ENCODE measurements at places on chromosomes 11 and 22. TPM values are rescaled to one million over a fixed set of nuclear protein-coding genes. Genes with fewer than 3 reads are reported as not detected.

Gene ZNF202
- 11.2 TPM for total RNA-seq

Gene ELF5
- not detected for total RNA-seq

Gene TSGA10IP
- total RNA-seq: not detected

Gene SAA2
- total RNA-seq: 0.27 TPM

Gene DCUN1D5
- total RNA-seq: 22.1 TPM

Gene BTG4
- not detected for total RNA-seq

Gene OR8D1
- not detected for total RNA-seq

Gene PLA2G6
- 72.0 TPM for total RNA-seq

Gene MMP1
- not detected for total RNA-seq

DNA sequence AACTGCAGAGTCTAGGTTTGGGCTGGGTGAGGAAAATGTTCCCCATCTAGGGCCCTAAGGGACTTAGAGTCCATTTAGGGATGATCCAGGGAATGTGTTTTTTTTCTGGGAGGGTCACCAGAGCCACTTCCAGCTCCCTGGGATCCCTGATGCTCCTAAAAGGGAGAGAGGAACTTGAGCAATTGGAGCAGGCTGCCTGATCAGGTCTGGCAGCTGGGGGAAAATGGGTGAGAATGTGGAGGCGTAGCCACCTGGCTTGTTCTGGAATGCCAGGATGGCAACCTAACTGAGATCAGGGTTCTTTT is 1.2 kb downstream of the PGAP2 start:
- DNase-seq: no peak

- DNase-seq: no peak
These were observed 52.5 kb downstream of the RPL27A start for GRCh38 chr11:8735094-8735493.

DNA sequence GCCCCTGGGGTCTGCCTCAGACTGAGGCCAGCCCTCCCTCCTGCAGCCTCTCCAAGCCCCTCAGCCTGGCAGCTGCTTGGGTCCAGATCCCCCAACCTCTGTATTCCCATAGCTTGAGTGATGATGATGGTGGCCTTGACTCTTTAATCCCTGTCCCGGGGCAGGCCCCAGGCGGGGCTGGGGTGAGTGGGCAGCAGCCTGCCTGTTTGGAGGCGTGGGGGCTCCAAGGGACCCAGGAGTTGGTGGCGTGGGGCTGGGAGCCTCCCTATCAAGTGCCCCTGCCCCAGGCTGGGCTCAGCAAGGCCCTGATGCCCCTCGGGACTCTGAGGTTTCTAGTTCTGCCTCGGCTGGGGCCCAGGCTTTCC is 22.5 kb downstream of the PPIL2 start:
- DNase-seq: no peak

DNA sequence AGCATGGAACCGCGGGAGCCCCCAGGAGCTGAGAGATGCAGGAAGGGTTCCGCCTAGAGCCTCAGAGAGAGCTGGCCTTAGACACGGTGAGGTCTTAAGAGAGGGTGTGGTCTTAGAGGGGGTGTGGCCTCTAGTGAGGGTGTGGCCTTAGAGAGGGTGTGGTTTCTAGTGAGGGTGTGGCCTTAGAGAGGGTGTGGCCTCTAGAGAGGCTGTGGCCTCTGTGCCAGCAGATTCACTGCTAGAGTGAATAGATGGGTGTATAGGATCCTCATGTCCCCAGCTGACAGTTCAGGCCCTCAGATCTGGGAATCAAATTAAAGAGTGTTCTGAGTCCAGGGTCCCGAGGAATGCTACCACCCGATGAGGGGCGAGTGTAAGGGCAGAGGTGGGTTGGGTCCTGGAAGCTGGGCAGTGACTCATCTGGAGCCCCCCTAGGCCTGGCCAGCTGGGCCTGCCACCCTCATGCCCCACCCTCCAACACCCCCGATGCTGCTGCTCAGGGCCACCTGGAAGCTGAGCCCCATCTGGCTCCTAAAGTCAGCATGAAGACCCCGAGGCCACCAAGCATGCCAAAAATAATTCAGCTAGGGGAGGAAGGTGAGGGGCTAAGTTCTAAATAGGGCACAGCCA is 49.5 kb downstream of the IGF2 start:
- DNase-seq: peak; percentile 32

DNA sequence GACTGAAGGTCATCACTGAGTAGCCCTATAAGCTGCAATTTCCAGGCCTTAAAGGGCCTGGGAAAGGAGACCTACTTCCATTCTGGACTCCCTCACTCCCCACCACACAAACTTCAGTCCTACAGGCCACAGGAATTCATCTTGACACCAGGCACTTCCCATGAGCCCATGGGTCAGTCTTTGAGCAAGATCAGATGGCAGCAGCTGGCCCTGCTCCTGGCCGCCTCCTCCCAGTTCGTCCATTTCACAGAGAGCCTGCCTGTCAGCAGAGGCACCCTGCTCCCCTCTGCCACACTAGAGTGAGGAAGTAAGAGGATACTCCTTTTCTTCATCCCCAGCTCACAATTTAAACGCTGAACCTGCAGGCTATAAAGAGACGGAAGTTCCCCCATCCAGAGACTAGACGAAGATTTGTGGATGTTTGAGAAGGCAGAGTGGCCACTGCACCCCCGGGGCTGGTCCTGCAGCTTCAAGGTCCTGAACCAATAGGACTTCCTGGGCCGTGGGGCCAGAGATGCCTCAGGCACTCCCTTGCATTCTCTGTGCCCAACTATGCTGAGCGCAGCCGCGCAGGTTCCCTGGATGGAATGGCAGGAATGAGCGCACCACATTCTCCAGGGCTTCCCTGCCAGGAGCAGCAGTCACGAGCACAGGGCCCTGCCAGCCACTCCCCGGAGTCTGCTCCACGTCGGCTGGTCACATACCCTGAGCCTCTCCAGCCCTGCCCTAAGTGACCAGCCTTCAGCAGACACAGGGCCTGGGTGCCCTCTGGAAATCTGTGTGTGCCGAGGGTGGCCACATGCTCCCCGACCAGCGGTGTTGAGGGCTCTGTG is 33.5 kb upstream of the BID start:
- no peak for DNase-seq

DNA sequence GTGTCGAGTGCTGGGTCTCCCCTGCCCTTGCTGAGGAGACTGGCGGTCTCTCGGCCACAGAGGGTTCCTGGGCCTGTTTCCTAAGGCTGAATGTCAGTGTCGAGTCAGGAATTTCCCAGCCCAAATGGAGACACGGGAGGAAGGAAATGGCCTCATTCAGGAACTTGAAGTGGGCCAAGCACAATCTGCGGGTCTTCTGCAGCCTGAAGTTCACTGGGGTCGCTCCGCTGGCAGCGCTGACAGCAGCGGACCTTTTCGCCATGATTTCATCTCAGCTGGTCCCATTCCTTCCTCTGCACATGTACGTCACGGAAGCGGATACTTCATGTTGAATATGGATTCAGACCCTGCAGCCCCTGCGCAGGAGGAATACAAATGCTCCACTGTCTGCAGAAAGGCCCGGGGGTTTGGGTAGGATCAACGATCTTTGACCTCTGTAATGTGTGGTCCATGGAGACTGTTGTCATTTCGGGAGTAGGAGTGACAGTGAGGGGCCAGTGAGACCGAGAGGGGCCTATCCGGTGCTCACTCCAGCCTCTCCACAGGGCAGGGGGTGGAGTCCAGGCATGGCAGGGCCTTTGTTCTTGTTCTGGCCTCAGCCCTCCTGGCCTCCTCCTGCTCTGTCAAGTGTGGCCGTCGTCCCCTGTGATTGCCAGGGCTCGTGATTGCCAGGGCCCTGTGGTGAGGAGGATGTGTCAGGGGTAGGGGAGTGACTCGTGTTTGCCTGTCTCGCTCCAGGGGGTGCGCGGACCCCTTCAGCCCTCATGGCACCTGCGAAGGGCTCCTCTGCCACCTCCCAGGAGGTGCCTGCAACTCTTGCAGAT is 402.3 kb downstream of the TBC1D22A start:
- DNase-seq: no peak

GRCh38 chr11:71485466-71485865 is 32.5 kb downstream of the NADSYN1 start:
- DNase-seq: no peak

- DNase-seq: no peak
These were observed 2.1 kb upstream of the NEAT1 start for GRCh38 chr11:65420506-65420905.

DNA sequence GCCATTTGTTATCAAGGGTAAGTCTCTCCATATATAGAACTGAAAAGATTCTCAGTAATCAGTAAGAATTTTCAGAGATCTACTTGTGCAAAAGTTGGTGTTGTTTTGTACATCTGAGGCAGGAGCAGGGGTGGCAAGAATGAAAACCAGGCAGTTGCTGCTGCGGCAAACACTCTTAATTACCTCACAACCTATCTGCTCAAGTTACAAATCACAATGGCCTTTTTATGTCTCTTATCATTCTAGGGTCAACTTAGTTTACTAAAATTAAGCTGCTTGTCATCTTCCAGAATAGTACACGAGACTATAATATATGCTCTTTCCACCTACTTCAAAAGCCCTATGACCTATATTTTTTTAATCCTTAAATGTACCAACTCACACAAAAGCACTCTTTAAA is 14.3 kb upstream of the FSHB start:
- DNase-seq: no peak

DNA sequence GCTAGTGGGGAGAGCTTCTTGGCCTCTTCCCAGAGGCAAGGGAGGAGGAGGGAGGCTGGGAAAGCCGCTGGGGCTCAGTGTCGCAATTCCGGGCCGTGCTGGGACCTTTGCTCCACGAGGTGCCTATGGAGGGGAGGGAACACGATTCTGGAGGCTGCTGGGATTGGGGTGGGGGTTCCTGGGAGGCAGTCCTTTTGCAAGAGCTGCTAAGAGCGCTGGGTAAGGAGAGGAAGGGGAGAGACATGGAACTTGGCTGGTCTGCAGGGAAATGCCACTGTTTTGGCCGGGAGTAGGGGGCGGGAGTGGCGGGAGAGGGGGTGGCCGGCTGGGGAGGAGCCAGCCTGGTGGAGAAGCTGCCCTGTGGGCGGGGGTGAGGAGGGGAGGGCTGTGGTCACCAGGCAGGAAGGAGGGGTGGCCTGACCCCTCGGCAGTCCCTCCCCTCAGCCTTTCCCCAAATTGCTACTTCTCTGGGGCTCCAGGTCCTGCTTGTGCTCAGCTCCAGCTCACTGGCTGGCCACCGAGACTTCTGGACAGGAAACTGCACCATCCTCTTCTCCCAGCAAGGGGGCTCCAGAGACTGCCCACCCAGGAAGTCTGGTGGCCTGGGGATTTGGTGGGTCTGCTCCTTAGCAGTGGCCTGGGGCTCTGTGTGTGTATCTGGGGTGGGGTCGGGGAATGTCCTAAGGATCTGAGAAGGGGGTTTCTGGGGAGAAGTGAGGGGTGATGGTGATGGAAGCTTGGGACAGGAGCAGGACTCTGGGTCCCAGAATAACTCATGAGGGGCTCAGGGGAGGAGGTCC is at the start of gene NR1H3:
Gene NR1H3, plus strand, starts transcription at position 480 of the 800 bp plus-strand sequence. CDS start 1,221 bp downstream, outside the sequence.
- no peak for DNase-seq

- DNase-seq: no peak
These were observed 2.6 kb downstream of the MS4A3 start for GRCh38 chr11:60059052-60059451.

GRCh38 chr11:76005756-76006155 is 190.7 kb downstream of the UVRAG start:
- DNase-seq: no peak

DNA sequence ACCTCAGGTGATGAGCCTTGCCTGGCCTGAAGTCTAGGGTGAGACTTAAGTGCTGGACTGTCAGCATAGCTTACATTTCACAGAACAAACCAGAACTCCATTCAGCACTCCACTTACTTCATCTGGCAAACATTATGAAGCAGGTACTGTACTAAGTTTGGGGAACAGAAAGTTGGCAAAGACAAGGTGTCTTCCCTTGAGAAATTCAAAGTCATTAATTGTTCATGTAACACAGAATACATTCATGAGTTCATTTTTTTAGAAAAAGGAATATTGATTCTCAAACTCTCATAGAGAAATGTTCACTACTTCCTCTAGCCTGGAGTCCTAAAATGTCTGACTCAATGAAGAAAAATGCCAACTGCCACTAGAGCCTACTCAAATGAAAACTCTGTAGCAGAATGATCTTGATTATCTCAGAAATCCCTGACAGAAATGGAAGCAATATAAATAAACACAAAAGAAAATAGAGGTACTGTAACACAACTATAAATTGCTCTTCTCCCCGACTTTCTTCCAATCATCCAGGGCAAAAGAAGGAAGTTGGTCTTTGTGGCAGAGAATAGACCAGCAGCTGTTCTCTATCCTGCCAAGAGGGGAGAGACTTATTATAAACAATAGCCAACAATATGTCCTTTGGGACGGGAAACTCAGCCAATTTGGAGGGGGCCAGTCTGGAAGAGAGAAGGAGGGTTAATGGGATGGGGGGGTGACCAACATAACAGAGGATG is 129.2 kb upstream of the MTMR2 start:
- DNase-seq: no peak

DNA sequence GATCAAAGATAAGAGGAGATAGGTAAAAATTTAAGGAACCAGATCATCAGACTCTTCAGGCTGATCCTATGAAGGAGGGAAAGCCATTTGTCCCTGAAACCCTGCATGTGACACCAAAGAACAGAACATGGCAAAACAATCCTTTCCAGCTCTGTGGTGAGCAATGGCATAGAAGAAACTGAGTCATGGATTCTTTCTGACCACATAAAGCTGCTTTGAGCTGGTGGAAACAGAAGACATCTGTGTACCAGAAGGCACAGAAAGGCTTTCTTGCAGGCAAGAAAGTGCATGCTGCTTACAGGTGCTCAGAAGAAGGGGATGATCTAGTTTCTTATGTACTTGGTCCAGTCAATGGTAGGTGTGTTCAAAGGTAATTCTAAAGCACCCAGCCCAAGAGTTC is 45.0 kb upstream of the APOA1 start:
- DNase-seq: no peak

DNA sequence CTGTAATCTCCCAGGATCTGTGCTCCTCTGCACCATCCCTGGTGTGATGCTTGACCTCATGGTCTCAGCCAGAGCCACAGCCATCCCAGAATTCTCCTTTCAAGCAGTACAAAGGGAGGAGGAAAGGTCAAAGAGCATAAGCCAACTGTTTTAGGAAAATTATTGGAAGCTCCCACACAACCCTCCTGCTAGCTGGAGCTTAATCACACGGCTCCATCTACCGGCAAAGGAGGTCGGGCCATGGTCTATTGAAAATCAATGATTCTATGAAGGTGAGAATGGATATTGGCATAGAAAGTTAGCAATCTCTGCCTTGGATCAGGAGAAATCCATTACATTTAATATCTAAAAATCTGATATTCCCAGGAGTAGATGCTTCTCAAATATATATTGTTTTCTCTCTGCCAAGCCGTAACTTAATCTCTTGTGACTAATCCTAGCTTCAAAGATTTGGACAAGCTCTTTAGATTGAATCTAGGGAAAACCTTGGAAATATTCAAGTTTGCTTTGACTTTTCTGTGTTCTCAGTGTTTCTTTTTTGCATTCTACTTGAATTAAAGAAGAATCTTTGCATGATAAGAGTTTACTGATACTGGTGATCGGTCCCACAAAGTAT is 259.6 kb downstream of the NTM start:
- no peak for DNase-seq

Measured in activated CD4-positive, alpha-beta T cell treated with anti-CD3 and anti-CD28 coated beads, Interleukin-2, amount 10 ng/mL, durations not matched to agents 7 days and 5 days (primary cell).